H7 (cell line): ENCODE measurements at places on chromosomes 5 and 9.
A peak's percentile ranks its signal among the peaks of the same experiment; 100 is the strongest.

DNA sequence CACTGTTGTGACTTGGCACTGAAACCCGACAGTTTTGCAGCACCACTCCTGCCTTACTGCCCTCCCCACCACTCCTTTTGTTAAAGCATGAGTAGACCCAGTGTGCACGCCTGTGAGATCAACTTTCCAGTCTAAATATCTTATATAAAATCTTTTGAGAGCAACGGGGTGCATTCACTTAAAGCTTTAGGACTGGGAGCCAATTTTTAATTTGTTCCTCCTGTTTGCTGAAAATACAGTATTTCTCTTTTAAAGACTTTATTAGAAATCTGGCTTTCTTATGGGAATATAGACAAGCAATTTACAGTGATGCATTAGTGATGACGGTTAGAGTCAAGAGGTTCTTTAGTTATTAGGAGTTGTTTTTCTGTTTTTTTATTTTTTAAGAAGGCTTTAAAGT lies 397.5 kb downstream of the TMEM167A start:
- no peak for DNase-seq

DNA sequence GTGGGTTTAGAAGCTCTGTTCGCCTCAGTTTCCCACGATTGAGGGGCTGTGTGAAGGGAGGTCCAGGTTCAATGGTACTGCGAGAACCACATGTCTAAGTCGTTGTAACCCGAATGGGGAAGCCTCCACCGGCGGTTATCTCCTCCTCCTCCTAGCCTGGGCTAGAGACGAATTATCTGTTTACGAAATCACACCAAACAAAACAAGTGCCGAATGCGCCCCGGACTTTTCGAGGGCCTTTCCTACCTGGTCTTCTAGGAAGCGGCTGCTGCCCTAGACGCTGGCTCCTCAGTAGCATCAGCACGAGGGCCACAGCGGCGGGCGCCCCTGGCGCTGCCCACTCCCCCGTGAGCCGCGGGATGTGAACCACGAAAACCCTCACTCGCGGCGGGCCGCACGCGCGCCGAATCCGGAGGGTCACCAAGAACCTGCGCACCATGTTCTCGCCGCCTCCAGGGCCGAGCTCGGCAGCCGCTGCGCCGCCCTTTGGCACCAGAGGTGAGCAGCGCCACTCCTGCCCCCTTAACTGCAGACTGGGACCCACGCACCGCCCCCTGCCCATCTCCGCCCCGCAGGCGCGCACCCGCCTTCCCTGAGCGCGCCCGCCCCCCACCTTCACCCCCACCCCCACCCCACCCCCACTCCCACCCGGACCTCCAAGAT lies at the start of gene CDKN2A:
Gene CDKN2A, minus strand, starts transcription at position 500 of the 663 bp plus-strand sequence.
- DNase-seq, result peak; percentile 70

DNA sequence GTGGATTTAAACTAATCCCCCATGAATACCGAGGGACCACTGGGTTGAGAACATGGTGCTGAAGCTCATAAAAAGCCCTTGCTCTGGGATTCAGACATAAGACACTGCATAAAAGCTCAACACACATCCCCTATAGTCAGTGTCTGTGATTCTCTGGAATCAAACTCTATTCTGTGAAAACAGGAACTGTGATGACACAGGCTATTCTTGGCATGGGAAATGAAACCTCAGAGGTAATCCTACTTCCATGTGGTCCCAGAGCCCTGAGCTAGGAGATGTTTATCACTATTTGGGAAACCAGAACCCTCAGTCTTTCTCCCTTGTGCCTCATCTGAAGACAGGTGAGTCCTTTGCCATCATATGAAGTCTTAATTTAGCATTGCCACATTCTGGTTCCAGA lies 135.4 kb upstream of the PRSS3 start:
- DNase-seq, result no peak

DNA sequence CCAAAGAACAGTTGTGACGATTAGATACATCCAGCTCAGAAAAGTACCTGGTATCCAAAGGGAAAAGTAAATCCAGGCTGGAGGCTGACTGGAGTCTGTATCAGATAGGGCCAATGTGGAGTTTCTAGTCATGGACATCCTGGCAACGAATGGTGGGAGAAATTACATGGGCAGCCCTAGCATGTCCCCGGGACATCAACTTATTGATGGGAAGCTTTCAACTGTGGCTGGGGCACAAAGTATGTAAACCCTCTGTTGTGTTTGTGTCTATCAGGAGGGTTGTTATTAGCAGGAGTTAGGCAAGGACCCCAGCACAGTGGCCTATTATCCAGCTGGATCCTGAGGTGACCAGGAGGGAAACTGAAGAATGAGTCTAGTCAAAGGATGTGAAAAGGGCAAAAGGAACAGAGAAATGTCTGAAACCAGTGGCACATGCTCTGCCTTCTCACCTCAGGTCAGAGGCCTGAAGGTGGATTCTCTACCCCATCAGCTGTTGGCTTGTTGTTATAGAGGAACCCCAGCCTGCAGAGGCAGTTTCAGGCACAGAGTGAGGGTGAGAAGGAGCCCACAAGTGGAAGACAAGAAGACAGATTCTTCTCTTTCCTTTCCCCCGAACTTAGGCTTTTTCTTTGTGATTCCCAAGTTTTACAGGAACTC lies 19.9 kb downstream of the IFNW1 start:
- no peak for DNase-seq

- no peak for DNase-seq
Observed at GRCh38 chr5:139046551-139046950, 151.6 kb downstream of the SIL1 start.
